SHP77 treated with DMSO at 0.1 percent for 48 hours (cell line): ENCODE measurements at places on chromosomes 12 and 14.

DNA sequence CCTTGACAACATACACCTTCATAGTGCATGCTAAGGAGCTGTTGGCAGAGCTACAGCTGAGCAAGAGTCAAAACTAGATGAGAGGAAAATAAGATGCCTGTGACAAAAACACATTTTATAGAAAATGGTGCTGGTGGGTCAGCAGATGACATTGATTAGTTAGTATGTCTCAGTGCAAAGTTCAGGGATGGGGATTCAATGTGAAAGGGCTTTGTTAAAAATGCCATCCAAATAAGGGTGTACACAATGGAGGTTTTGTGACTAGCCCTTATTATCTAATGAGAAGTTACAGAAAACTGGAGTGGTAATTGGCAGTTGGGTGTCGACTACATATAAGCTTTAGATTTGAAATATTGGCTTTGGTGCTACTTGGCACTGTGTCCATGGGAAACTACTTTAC is 169.0 kb downstream of the MON2 start:
- no peak for DNase-seq

DNA sequence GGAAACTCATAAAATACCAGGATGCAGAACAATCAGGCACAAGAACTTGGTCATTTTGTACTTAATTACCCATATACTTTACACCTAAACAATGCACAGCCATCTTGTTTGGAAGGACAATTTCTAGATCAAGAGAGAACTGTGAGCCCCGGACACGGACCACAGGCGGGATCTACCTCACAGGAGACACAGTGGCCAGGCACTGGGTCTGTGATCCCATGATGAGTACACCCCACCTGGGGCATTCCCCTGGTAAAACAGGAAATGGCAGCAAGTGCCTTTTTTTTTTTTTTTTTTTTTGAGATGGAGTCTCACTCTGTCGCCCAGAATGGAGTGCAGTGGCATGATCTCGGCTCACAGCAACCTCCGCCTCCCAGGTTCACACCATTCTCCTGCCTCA is 15.2 kb downstream of the GOLGA3 start:
- no peak for DNase-seq

DNA sequence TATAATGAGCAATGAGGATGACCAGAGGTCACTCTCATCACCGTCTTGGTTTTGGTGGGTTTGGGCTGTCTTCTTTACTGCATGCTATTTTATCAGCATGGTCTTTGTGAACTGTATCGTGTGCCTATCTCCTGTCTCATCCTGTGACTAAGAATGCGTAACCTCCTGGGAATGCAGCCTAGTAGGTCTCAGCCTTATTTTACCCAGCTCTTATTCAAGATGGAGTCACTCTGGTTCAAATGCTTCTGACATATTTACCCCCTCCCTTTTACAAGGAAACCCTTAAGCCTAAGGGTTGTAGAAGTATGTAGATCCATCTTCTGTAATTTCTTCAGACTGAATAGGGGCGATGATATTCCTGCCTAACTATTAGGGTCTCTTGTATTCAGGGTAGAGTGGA is 8.4 kb downstream of the IFI27L1 start:
- DNase-seq = no peak

DNA sequence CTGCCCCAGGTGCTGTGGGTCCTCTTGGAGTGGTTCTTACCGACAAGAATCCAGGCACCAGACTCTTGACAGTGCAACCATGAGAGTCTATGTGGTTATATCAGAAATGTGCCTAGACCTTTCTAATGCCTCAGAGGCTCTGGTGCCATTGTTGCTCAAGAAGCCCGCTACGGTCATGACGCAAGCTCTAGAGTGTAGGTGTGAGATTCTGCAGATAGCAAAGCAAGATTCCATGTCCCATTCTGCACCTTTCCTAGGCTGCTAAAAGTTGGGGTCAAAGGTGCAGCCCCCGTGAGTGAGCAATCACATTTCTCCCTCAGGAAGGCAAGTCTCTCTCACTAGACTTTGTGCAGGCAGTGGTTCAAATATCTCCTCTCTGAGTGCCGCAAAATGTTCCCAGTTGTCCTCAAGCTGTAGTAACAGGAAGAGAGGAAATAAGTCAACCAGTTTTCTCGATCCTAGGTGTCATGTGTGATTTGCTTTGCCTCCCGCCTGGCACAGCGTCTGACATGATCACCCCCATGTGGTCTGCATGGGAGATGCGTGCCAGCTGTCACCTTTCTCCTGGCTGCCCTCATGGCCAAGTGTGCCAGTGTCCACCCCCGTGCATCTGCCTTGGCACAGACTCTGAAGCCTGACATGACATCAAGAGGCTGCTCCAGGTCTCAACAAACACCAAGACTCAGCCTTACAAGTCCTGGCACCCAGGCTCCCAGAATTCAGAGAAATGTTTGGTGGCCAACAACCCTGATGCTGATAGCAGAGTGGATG is 122.5 kb upstream of the COCH start:
- DNase-seq = no peak

DNA sequence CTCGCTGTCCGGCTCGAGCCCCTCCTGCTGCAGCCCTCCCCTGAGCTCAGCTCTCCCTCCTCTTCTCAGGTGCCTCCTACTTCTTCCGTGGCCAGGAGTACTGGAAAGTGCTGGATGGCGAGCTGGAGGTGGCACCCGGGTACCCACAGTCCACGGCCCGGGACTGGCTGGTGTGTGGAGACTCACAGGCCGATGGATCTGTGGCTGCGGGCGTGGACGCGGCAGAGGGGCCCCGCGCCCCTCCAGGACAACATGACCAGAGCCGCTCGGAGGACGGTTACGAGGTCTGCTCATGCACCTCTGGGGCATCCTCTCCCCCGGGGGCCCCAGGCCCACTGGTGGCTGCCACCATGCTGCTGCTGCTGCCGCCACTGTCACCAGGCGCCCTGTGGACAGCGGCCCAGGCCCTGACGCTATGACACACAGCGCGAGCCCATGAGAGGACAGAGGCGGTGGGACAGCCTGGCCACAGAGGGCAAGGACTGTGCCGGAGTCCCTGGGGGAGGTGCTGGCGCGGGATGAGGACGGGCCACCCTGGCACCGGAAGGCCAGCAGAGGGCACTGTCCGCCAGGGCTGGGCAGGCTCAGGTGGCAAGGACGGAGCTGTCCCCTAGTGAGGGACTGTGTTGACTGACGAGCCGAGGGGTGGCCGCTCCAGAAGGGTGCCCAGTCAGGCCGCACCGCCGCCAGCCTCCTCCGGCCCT is 22.8 kb downstream of the MMP17 start:
- no peak for DNase-seq

- DNase-seq = no peak
These were observed 120.3 kb upstream of the NEDD1 start for GRCh38 chr12:96786791-96787190.

DNA sequence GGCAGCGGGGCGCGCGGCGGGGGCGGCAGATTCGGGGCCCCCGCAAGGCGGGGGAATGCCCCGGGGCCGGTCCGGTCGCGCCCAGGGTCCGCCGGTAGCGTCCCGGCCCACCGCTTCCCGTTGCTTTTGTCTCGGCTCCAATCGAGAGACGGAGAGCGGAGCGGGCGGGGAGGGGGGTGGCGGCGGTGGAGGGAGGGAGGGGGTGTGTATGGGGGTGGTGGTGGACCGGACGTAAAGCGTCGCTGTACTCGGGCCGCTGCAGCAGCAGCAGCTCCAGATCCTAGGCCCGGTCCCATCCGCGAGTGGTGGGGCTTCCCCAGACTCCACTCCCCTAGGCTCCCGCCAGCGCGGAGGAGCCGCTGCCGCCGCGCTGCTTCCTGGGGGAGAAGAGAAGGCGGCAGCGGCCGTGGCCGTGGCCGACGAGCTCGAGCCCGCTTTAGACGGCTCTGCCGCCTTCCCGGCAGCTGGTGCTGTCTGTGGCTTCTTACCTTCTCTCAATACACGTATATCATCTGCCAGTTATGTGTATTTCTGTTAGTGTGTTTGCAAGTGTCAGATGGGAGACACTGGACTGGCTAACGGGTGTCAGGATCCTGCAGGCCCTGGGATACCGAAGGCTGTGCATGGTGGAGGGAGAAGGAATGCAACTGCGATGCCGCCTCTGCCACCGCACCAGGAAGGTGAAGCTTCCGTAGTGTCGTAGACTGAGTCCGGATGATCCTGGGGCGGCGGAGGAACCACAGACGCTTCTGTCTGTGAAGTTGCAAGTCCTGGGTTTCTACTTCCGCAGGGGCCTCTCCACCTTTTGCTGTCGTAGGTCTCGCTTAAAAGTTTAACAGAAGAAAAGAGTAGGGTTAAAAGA is 508 bp downstream of the CNOT2 start:
- peak; percentile 22 for DNase-seq

- DNase-seq = no peak
These were observed 136.5 kb upstream of the MYL2 start for GRCh38 chr12:111056618-111057521.

- no peak for DNase-seq
These were observed 58.8 kb upstream of the FBRSL1 start for GRCh38 chr12:132430838-132431774.

DNA sequence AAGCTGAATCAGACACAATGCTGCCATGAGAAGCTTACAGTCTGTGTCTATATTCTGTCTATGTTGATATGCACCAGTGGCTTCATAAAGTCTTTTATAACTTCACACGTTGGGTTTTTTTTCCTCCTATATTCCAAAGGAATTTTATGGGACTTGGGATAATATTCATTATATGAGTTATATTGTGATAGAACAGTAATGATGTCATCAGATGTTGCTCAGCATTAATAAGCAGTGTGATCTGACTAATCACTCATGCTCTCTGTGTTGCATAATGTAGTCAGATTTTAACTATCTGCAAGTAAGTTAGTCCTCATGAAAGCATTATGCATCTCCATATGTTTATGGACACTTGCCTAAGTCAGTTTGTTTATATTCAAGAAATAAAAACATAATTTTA is 159.6 kb downstream of the PLCZ1 start:
- DNase-seq = no peak

DNA sequence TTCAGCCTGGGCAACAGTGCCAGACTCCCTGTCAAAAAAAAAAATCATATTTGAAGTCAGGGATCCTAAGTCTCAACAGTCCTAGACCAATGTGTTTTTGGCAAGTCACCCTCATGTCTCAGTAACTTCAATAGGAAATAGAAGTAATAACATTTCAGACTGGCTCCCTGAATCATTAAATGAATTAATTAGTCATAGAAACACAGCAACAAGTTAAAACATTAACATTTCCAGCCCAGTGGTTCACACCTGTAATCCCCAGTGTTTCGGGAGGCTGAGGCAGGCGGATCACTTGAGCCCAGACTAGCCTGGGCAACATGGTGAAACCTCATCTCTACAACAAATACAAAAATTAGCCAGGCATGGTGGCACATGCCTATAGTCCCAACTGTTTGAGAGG is 125.2 kb downstream of the GTF2A1 start:
- no peak for DNase-seq

GRCh38 chr12:122867691-122868461 is 28.0 kb downstream of the VPS37B start:
- no peak for DNase-seq

DNA sequence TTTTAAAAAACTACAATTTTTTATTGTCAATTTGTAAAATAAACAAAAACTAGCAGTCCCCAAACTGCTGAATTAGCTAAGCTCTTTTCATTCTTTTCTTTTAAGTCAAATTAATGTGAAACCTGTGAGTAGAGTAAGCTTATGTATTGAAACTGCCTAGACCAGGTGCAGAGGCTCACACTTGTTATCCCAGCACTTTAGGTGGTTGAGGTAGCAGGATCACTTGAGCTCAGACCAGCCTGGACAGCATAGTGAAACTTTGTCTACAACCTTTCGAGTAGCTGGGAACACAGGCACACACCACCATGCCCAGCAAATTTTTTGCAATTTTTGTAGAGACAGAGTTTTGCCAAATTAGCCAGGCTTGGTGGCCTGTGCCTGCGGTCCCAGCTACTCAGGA is 26.4 kb downstream of the SCFD1 start:
- DNase-seq = no peak

- no peak for DNase-seq
These were observed 4.0 kb upstream of the OASL start for GRCh38 chr12:121043067-121043466.
